ENCODE measurements at places on chromosomes 11 and 22.

DNA sequence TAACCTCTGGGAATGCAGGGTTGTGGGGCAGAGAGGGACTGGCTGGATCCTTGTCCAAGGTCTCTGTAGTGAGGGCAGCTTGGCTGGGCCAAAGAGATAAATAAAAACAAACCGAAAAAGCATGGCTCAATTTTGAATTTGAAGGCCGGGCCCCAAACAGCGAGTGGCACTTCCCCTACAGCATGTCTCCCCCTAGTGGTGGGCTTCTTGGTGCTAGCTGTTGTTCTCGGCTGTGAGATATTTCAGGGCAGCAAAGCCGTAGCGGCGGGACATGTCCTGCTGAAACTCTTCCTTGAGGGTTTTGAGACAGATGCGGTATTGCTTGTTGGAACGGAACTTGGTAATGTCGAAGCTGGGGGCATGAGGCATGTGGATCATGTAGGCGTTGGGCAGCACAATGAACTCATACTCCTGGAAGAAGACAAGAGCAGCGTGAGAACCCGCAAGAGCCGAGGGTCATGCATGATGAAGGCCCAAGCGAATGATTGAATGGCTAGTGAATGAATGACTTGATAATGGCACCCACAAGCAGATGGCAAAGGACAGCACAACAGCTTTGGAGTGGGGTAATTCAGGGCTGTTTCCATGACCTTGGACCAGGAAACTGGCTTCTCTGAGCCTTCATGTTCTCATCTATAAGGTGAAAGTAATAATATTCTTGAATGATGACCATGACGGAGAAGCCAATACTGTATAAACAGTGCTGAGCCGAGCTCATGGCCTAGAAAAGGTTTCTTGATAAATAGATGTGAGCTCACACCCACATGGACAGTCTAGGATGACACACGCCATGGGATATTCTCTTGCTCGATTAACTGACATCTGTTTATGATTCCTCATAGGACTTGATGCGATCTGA lies 216.3 kb upstream of the SYN3 start:
- DNase-seq: no peak

GRCh38 chr22:30998329-30998728 lies 29.3 kb downstream of the TUG1 start:
- DNase-seq: no peak

DNA sequence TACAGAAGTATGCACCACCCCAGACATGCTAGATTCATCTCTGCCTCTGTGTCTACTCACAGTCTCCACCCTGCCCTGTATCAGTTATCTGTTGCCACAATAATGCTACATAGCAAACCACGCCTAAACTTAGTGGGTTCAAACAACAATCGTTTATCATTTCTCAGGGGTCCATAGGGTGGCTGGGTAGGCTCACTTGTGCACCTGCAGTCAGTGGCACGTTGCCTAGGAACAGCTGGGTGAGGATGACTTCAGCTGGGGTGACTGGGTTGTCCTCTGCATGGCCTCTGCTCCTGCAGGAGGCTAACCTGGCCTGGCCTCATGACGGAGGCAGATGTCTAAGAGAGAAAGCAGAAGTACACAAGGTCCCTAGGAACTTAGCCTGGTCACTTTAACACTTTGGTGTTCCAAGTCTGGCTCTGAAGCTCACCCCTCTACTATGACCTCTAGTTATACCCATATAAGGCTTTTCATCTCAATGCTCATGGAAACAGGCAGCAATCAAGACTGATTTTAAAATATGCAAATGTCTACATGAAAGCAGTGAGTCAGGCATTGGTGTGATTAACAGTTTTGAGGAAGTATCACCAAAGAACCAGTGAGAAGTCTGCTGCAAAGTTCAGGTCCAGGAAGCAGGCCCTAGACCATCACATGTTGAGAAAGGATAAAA lies 10.7 kb downstream of the OLFML1 start:
- no peak for DNase-seq

DNA sequence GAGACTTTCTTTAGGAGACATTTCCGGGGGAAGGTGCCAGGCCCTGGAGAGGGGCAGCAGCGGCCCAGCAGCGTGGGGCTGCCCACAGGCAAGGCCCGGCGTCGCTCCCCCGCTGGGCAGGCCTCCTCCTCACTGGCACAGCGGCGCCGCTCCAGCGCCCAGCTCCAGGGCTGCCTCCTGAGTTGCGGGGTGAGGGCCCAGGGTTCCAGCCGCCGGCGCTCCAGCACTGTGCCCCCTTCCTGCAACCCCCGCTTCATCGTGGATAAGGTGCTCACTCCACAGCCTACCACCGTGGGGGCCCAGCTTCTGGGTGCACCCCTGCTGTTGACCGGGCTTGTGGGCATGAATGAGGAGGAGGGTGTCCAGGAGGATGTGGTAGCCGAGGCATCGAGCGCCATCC lies 15.2 kb upstream of the MDK start:
- no peak for DNase-seq

DNA sequence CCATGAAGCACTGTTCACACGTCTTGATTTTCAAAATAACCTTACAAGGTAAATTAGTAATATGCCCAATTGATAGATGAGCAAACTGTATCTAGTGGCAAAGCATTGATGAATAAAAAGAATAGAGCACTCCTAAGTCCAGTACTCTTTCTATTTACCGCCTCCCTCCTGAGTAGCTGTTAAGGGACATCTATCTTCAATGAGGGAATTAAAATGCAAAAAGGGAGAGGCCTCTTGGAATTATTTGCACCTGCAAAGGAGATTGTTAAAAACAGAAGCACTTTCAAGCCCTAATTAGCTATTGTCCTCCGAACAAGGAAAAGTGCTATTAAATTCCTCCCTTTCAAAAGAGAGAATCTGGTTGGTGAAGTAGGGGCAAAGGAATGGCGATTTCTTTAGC lies 6.8 kb upstream of the GALNT18 start:
- no peak for DNase-seq

DNA sequence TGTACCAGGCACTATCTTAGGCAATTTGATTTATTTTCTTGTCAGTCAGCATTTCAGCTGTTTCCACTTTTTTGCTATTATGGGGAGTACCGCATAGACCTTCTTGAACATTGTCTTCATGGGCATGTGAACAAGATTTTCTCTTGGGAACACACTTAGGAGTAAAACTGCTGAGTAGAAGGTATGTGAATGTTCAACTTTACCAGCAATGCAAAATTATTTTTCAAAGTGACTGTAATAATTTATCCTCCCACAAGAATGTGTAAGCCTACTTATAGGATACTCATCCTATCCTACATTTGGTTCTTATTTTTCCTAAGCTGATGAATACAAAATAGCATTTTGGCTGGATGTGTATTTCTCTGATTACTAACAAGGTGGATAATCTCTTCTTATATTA lies 132.0 kb upstream of the NAV2 start:
- no peak for DNase-seq

DNA sequence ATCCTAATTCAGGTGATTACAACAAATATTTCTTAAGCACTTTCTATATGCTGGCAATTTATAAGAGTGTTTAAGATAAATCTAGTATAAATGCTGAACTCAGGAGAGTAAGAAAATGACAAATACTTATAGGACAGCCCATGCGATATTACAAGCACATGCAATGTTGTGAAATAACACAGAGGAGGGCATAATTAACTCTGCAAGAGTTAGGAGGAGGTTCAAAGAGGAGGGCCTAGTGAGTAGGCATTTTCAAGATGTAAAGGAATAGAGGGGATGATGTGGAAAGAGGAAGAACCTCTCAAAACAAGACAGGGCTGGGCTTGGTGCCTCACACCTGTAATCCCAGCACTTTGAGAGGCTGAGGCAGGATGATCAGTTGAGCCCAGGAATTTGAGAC lies 37.1 kb upstream of the IL17RA start:
- DNase-seq: no peak

DNA sequence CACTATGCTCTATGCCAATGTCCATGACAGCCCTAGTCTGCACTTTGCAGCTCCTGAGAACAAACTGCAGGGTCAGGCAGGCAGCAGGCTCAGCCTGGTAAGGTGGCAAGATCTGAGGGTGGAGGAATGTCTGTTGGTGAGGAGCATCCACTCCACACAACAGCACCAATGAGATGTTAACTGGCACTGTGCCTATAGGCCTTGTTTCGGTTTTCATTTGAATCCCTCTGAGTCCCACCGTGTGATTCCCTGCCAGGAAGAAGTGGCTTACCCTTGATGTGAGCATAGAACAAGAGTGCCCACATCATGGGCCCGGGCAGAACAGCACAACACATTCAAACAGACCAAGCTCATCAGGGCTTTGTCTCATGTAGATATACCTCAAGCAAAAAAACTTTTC lies 44.1 kb upstream of the CHRM4 start:
- no peak for DNase-seq

GRCh38 chr11:65870706-65871681 lies 1.6 kb downstream of the EFEMP2 start:
- DNase-seq: no peak

GRCh38 chr11:36509201-36509639 lies 852 bp downstream of the TRAF6 start:
- no peak for DNase-seq

GRCh38 chr11:65976216-65977176 lies 15.0 kb downstream of the SART1 start:
- DNase-seq: no peak

- no peak for DNase-seq
Measured at GRCh38 chr11:29018631-29019030, 910.4 kb downstream of the METTL15 start.

GRCh38 chr11:3380706-3381545 lies 2.0 kb upstream of the ZNF195 start:
- DNase-seq: no peak

GRCh38 chr11:60857378-60858232 lies 1.9 kb upstream of the PTGDR2 start:
- DNase-seq: no peak

DNA sequence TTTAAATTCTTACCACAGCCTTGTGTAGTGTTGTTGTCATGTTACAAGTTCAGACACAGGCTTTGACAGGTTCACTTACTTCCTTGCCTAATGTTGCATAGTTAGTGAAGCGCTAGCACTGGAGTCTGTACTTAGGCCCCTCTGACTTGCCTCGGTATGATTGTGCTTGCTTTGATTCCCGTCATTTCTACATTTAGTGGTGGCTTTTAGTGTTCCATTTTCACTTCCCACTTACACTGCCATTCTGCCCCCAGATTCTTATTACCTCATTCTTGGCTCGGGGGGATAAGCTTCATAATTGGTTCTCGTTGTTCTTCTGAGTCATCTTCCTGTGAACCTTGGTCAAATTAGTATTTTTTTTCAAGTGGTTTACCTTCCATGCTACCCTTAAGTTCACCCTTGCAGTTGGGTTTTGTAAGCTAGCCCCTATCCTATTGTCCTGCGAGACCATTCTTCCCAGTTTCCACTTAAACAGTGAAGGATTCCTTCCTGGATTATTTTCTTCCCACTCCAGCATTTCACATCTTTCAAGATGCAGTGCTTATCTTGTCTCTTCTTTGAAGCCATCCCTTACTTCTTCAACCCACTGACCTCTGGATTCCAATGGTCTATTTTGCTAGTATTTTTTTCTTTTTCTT lies 68.7 kb downstream of the DDX10 start:
- no peak for DNase-seq

GRCh38 chr11:18720091-18720807 lies 5.7 kb downstream of the IGSF22 start:
- DNase-seq: peak; percentile 12

DNA sequence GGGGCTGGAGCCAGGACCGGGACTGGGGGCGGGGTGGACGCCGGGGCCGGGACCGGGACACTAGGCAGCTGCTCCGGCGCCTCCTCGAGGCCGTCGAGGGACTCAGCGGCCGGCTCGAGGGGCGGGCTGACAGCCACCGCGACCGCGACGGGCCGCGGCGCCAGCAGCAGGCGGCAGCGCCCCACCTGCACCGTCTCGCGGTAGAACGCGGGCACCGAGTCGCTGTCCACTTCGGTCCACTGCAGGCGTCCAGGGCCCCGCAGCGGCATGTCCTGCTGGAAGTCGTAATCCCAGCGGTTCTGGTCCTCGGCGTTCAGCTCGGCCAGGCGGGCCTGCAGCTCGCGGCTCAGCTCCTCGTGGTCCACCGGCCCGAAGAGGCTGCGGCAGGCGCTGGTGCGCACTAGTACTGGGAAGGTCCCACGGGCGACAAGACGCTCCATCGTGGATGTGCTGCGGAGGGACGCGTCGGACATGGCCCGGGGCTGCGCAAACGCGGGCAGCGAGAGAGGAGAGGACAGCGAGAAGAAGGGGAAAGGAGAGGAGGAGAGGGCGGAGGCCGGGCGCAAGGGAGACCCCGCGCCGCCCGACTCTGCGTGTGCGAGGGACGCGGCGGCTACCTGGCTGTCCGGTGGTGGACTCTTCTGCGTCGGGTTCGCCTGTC lies 428 bp downstream of the CDKN1C start:
- peak; percentile 44 for DNase-seq

DNA sequence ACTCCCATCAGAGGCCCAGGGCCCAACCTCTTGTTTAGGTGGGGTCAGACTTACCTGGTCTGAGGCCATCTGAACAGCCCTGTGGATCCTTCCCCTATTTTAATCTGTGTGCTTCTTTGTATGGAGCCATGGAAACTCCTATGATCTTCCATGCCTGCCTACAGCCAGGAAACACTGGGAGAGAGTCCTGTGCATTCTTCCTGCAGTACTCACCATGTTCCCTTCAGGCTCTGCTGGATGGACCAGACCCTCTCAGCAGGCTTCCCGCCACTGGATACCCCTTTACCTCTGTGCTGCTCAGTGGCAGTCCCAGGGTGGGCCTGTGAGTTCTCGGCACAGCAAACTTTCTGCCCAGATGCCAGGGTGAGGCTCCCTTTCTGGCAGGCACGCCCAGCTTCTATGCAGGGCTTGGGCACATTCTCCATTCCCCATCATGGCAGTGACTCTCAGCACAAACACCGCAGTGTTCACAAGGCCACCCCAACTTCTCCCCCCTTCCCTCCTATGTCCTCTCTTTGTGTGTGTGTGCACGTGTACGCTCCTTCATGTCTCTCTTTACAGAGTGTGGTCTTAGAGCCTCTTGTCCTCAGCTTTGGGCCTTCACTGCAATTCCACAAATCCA lies 34.8 kb downstream of the NEU3 start:
- peak; percentile 22 for DNase-seq

GRCh38 chr11:74710281-74710938 lies 20.8 kb downstream of the CHRDL2 start:
- no peak for DNase-seq

DNA sequence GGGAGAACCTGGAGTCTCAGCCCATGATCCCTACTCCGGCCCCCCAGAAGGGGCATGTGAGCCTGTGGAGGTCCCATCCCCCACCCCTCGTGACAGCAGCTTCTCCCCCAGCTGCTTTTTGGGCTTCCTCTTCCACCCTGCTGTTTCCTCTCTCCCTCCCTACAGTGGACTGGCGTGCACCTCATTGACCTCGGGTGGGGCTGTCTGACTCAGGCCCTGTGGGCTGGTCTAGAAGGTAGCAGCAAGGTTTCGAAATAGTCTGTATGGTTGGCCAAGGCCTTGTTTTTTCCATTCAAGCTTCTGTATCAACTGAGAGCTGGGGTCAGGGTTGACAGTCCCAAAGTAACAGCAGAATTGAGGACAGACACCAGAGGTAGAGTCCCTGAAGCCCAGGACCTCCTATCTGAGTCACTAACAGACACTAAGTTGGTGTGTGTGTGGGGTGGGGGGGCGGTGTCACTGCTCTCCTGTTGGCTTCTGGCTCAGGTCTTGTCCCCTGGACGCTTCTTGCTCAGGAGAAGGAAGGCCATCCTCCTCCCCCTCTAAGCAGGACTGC lies 7.7 kb downstream of the SLC37A2 start:
- DNase-seq: no peak
